ENCODE measurements at places on chromosomes 7 and 10. TPM values are rescaled to one million over a fixed set of nuclear protein-coding genes. Genes with fewer than 3 reads are reported as not detected.

MKX gene
- total RNA-seq, result not detected

POP7 gene
- 72.8 TPM for total RNA-seq

GRCh38 chr10:22723783-22724182 lies 9.4 kb upstream of the PIP4K2A start:
- DNase-seq, result no peak

DNA sequence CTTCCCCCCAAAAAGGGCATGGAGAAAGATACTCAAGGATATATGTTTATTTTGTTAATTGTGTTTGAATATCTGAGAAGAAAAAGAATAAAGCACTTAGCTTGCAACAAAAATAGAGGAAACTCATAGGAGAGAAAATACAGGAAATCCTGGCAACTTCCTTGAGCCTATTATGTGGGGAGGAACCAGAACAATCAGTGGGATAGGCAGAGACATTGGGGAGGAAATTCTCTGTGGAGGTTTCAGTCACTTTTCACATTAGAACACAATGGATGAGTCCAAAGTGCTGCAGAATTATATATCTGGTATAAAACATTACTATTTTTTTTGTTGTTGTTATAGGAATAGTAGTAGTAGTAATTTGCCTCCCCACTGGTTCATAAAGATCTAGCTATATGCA lies 240.1 kb downstream of the THSD7A start:
- DNase-seq, result no peak

- DNase-seq, result peak; percentile 70
Observed at GRCh38 chr10:132001238-132001972, 19.7 kb upstream of the BNIP3 start.
